ENCODE measurements at places on chromosomes 6 and 20. TPM values are rescaled to one million over a fixed set of nuclear protein-coding genes. Genes with fewer than 3 reads are reported as not detected.

DNA sequence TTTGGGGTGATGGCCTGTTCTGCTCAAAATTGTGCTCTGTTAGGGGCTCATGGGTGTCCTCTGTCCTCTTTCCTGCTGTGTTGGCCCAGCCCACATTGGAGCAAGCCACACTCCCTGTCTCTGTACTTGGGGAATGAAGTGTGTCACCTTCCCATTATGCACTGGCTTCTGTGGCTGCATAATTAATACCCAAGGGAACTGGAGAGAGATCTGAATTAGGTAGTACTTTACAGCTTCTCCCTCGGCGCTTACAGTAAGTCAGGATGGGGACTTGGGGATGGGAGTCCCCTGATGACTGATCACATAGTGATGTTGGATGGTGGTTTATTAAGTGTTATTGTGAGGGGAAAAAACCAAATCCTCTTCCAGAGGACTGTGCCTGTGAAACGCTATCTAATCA is 116.6 kb downstream of the FOXO3 start:
- peak; percentile 20 for DNase-seq

- no peak for DNase-seq
Observed at GRCh38 chr6:10140136-10140535, 274.7 kb downstream of the TFAP2A start.

- peak; percentile 16 for DNase-seq
Observed at GRCh38 chr6:116280161-116280932, 617 bp upstream of the TSPYL1 start.

DNA sequence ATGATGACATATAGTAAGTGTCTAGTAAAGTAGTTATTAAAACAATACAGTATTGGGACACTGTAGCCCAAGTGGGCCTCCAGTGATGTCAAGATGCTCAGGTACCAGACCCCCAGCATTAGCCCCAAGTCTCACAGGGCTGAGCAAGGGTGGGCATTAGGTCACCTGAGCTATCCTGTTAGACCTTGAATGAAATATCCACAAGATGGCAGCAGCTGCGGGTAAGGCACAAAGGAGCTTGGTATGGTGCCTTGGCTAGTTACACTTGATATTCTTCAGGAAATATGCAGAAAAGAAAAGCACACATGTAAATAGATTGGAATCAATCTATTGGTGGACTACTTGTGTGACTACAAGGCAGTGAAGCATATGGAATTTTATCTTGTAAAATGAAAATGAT is 701.8 kb upstream of the ADGRB3 start:
- no peak for DNase-seq

- no peak for DNase-seq
Observed at GRCh38 chr6:75178757-75179156, 27.1 kb downstream of the COL12A1 start.

DNA sequence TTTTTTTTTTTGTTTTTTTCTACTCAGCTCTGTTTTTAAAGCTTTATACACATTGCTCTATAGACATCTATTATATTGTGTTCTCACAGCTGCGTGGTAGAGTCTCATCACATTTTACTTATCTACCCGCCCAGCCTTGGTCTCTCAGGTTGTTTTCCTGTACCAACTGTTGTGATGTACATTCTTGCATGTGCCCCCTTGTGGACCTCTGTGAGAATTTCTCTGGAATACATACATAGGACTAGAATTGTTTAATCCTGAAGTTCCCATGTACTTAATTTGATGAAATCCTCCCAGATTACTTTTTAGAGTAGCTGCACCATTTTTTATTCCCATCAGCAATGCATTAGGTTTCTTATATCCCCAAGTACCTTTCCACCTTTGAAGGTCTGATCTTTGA is 40.4 kb upstream of the TINAG start:
- peak; percentile 60 for DNase-seq

DNA sequence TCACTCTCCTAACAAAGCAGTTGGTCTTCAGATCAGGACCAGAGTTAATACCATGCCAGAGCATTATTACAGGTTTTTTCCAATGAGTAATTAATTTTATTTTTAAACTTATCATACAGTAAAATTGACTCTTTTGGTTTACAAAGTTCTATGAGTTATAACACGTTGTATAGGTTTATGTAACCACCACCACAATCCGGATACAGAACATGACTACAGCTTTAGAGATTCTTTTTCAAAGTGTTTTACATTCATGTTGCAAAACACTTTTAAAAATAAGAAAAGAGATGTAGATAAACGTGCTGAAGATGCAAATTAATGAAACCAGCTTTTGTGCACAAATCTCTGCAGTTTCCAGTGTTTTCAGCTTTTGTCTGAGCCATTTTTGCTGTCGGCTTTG is 1.5 kb upstream of the TPBG start:
- no peak for DNase-seq

DNA sequence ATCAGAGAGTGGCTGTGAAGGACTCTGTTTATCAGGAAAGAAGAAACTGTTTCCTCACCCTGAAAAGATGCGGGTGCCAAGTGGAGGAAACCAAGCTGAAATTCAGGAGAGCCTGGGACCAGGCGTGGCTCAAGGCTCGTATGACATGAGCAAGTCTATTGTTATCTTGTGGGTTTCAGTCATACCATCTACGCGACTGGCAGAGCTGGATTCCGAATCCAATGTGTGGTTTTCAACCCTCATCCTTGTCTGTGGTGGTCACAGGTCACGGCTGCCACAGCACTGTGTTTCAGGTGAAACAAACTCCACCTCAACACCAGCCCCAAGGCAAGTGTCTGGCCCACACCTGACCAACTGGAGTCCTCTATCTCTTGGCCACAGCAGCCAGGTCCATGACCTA is 9.1 kb downstream of the MC3R start:
- no peak for DNase-seq

Gene CCN6
- total RNA-seq: not detected

GRCh38 chr6:70180183-70180900 is 122.5 kb downstream of the COL9A1 start:
- DNase-seq: no peak

Gene TOX2
- total RNA-seq: 1.1 TPM

GRCh38 chr6:155115893-155116570 is 120.9 kb downstream of the TIAM2 start:
- no peak for DNase-seq

Gene PTCHD4
- 0.72 TPM for total RNA-seq

GRCh38 chr20:33552519-33552918 is 62.6 kb downstream of the CBFA2T2 start:
- no peak for DNase-seq

DNA sequence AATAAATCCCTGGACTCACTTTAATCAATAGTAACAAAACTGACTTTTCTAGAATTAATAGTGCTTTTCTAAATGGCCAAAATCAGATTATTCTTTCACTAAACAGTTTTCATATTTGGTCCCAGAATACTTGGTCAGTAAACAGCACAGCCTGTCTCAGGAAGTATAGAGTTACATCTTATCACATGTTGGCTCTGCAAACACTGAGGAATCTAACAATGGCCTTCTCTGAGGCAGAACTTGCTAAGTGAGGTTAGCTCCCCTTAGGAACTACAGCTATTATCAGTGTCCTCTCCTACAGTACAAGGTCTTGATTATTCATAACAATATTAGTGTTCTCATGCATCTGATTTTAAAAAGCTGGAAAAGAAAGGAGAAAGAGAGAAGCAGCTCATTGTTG is 1622.8 kb downstream of the HACE1 start:
- no peak for DNase-seq

DNA sequence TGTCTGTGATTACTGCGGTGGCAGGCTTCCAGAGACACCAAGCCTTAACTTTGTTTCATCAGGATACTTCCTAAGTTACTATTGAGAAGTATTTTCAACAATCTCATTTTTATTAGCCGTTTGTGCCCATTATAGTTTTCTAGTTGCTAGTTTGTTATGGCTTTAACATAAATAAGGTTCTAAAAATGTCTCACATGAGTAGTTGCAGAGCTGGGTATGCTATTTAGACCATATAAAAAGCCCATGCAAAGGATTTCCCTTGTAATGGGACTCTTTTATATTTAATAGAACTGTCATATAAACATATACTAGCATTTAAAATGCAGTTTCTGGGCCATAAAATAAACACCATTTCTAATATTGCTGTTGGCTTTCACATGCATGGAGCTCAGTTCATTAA is 205.3 kb upstream of the TCF21 start:
- DNase-seq: no peak

- DNase-seq: peak; percentile 30
Observed at GRCh38 chr6:56595490-56596122, 47.1 kb downstream of the DST start.

DNA sequence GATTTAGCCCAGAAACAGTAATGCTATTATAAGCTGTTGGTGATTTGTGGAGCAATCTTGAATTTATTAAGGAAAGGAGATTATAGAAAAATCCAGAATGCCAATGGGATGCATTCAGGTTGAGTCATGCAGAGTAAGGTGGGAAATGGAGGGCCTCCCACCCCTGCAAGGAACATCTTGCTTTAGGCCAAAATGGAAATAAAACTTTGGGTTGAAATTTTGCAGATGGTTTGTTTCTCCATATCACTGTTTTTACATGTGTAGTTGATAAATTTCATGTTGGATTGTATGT is 152.4 kb downstream of the BCAS1 start:
- no peak for DNase-seq

DNA sequence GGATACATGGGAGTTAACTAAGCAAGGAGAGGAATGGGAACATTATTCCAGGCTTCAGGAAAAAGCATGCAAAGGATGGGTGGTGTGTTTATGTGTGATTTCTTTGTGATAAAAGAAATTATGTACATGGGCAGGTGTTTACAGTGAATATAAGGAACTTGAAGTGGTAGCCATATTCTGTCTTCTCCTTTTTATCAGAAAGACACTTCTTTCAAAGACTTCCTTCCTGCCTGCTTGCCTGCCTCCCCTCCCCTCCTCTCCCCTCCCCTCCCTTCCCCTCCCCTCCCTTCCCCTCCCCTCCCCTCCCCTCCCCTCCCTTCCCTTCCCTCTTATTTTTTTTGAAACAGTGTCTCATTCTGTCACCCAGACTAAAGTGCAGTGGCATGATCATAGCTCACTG is 14.4 kb downstream of the CYB5R4 start:
- DNase-seq: no peak

DNA sequence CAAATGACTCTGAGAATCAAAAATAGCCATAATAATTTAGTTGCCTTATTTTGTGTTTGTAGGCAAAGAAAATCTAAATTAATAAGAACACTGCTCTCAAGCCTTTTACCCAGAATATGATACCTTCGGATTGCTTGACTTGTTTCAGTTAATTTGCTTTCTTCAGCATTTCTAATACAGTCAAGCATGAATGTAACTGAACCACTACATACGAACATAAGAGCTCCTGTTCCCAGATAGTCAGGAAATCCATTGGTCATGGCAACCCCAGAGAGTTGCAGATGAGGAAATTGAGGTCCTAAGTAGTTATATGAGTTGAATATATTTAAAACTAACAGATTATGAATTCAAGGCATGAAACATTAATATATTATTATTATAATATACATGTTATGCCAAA is 2.9 kb downstream of the FRK start:
- DNase-seq: no peak

DNA sequence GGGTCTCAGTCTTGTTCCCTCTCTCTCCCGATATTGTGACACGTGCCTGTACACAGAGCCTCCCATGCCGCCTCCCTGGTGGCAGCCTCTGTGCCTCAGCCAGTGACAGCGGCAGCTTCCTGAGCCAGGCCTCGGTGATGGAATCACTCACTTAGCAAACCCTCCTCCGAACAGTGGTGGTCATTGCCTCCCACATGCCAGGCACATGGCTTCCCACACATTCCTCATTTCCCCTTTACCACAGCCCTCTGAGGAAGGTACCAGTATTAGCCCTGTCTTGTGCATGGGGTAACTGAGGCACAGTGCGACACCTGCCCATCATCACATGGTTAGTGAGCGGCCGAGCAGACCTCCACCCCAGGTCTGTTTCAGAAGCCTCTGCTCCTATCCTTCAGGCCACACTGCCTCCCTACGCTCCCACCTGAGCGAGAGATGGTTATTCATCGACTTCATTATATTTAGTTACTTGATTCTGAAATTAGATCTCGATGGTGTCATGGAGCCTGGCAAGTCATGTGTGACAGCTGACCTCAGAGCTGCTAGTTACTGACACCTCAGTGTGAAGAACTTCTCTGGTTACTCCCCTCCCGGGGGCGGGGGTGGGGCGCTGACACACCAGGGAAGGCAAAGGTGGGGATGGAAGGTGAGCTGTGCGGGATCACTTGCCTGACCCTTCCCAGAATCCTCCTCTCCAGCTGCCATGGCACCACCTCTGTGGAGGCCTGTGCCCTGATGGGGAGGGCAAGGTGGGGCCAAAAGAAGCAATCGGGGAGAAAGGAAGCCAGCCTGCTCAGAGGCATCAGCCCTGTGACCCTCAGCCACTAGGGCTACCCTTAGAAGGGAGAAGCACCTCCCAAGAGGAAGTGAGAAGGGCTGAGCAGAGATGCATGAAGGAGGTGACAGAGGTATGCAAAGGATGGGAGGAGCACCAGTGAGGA is 17.9 kb downstream of the MDGA1 start:
- DNase-seq: no peak

Gene CDKN1A
- 171 TPM for total RNA-seq

DNA sequence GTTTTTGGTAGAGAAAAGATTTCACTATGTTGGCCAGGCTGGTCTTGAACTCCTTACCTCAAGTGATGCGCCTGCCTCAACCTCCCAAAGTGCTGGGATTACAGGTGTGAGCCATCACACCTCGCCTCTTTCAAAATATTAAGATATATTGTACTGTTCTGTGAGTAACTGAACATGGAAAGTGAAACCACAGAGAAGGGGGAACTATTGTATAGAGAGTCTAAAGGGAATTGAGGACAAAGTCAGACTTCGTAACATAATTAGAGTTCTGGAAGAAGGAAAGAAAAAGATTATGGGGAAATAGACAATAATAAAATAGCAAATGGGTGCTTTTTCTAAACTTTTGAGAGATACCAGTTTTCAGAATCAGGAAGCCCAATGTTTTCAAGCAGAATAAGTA is 17.4 kb upstream of the AKAP7 start:
- no peak for DNase-seq

DNA sequence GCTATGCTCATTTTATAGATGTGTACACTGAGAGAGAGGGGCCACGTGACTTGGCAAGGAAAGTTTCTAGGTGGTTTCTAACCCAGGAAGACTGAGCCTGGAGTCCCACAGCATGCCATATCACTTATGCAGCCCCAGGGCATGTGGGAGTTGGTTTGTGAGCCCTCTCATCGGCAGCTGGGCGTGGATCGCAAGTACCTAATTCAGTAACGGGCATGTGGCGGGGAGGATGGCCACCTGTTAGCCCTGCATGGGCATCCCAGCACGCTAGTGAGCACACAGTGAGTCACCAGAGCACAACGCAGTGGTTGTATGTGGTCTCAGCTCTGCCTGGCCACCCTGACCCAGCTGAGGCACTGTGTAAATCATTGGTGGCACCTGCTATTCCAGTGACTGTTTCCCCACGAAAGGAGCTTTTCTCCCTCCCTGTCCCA is 88.3 kb downstream of the NINL start:
- DNase-seq: peak; percentile 27

DNA sequence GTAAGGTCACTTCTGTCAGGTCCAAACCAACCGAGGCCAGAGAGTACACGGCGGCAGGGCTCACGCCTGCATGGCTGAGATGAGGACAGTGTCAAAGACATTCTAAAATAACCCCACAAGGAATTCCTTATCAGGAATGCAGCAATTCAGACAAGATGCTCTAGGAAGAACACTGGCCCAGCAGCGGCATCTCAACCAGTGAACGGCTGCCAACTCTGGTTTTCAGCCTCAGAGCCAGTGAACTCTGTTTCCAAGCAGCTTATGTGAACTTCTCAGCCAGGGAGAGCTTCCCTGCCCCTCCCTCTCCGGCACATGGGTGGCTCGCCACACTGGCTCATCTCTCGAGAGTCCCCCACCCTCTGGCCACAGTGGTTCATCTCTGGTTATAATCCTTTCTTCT is 36.9 kb downstream of the KCNQ2 start:
- peak; percentile 3 for DNase-seq

GRCh38 chr6:137894779-137895385 is 27.8 kb downstream of the TNFAIP3 start:
- peak; percentile 73 for DNase-seq
